Natural killer cell treated with Interleukin-12 subunit alpha and Interleukin-12 subunit beta and Interleukin-15 and Interleukin-18, amount 100 ng/mL, for 72 hours (primary cell): ENCODE measurements at places on chromosomes 16 and 17.

GRCh38 chr16:88599825-88600538 lies 29.8 kb downstream of the ZC3H18 start:
- DNase-seq: no peak

GRCh38 chr16:85400305-85401205 lies 212.6 kb upstream of the GSE1 start:
- DNase-seq: no peak

DNA sequence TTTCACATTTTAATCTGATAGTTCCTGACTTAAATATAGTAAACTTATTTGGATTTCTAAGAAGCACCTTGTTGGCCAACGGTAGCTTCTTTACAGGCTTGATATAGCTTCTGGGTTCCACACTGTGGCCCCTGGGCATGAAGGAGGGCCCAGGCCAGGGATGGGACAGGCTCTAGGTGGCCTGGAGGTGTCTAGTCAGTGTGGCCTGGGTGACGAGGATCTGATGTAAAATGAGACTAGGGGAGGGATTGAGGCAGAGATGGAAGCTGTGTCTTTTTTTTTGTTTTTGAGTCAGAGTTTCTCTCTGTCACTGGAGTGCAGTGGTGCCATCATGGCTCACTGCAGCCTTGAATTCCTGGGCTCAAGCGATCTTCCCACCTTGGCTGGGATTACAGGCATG lies 187.0 kb downstream of the PRKCB start:
- no peak for DNase-seq

GRCh38 chr17:67647482-67647881 lies 70.3 kb upstream of the NOL11 start:
- DNase-seq: no peak

- no peak for DNase-seq
Measured at GRCh38 chr17:48954300-48954755, 9.7 kb upstream of the SNF8 start.
